ENCODE measurements at places on chromosomes 12 and 14.

- peak; percentile 83 for DNase-seq
Measured at GRCh38 chr12:47828976-47829482, 9.3 kb upstream of the HDAC7 start.

DNA sequence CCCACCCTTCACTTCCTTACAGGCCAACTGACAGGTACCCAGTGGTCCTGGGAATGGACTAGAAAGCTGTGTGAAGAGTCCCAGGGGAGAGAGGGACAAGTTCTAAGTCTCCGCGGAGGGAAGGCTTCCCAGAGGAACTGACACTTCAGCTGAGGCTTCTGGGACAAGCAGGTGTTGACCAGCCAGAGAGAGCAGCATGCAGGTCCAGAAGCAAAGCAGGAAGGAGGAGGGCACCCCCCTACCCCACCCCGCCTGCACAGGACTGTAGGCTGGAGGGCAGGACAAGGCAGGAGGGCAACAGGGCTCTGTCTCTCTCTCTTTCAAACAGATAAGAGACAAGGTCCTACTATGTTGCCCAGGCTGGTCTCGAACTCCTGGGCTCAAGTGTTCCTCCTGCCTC lies 58.2 kb upstream of the CORO1C start:
- DNase-seq: no peak

DNA sequence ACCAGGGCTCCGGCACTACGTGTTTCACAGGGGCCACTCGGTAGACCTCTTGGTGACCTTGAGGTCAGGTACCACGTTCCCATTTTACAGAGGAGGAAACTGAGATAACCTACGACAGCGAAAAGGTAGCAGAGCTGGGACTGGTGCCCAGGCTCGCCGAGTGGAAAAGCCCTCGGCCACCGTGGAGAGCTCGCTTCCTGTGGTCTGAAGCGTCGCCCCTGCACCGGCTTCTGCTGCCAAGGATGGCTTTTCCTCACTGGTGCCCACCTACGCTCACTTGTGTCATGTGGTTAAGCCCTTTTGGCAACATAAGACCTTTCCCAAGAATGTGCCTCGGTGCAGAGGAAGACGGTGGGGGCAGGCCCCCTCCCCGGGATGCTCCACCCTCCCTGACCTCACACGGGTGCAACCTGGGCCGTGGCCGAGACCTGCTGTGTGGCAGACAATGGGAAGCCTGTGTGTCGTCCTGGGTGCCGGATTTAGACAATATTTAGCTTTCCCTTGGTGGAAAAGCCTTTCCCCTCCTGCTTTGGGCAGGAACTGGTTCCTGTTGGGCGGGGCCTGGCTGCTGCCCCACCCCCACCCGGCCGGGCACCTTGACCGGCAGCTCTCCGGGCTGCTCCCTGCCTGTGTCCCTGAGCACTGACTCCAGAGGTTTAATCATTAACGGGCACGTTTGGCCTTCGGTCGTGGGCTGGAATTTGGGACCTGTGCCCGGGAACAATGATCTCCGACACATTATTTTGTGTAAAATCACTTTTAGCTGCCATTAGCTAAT lies 32.4 kb upstream of the PPP1R13B start:
- peak; percentile 69 for DNase-seq

DNA sequence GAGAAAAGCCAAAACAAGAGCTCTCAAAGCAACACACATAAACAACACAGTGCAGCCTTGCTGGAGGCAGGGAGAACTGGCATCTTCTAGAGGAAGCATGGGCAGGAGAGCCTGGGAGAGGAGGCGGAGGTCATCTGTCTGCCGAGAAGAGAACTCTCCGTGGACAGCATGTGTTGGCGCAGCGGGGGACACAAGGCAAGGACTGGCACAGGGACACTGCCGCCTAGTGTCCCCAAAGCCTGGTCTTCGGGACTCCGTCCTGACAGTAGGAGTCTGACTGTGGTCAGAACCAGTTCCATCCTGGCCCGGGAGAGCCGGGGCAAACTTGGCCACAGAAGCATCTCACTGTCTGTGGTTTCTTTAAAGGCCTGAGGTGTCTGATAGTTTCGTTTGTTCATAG lies 47.3 kb downstream of the KCNA1 start:
- DNase-seq: no peak

DNA sequence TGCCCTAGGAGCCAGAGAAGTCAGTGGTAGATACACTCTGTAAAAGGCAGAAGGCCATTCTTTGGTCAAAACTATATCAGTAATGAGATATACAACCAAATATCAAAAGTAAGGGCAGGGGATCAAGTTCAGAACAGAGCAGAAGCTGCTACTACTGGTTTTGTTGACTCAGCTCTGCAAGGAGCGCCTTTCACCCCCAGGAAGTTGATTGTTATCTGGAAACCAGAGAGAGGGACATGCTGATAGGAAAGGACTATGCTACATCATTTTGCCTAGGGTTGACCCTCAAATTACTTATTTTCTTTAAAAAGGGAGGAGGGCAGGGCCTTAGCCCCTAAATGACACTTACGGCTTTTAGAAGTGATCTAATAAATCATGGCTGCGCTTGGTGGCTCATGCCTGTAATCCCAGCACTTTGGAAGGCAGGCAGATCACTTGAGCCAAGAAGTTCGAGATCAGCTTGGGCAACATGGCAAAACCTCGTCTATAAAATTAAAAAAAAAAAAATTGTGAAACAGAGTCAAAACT lies 194.0 kb downstream of the KLHL28 start:
- no peak for DNase-seq

DNA sequence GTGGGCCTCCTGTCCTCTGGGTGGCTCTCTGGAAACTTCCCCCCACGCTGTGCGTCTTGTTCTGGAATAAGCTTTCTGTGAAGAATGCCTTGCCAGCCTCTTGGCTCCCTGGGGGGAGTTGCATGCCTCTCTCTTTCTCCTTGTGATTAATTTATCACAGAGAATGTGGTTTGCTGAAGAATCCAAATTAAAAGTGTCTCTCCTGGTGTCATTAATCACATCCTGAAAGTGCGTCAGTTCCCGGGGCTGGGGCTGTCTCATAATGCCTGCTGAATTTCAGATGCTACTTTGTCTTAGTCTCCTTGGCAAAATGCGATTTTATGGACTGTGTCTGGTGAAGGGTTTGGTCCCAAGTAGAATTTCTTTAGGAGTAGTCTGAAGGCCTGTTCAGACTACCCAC lies 787.7 kb upstream of the TMEM132C start:
- no peak for DNase-seq

- DNase-seq: no peak
Measured at GRCh38 chr12:45458238-45458637, 242.3 kb downstream of the ANO6 start.

GRCh38 chr12:27899151-27899661 lies 73.3 kb downstream of the PTHLH start:
- no peak for DNase-seq

DNA sequence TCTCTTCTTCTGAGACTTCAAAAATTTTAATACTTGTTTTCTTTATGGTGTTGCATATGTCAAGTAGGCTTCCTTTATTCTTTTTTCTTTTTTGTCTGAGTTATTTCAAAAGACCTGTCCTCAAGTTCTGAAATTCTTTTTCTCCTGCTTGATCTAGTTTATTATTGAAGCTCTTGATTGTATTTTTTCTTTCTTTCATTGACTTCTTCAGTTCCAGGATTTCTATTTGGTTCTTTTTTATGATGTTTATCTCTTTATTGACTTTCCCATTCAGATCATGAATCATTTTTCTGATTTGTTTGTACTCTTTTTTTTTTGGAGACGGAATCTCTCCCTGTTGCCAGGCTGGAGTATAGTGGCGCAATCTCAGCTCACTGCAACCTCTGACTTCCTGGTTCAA lies 34.1 kb downstream of the IFT43 start:
- DNase-seq: no peak

GRCh38 chr12:75354011-75354410 lies 19.5 kb downstream of the GLIPR1L1 start:
- no peak for DNase-seq

GRCh38 chr12:47302111-47302671 lies 222.4 kb upstream of the AMIGO2 start:
- no peak for DNase-seq

GRCh38 chr12:59780605-59781135 lies 184.8 kb downstream of the SLC16A7 start:
- DNase-seq: no peak

GRCh38 chr12:20040184-20040583 lies 328.2 kb upstream of the PDE3A start:
- no peak for DNase-seq

- DNase-seq: no peak
Measured at GRCh38 chr12:3602488-3602887, 111.5 kb downstream of the PRMT8 start.

- DNase-seq: no peak
Measured at GRCh38 chr14:102225386-102225785, 79.6 kb downstream of the MOK start.

DNA sequence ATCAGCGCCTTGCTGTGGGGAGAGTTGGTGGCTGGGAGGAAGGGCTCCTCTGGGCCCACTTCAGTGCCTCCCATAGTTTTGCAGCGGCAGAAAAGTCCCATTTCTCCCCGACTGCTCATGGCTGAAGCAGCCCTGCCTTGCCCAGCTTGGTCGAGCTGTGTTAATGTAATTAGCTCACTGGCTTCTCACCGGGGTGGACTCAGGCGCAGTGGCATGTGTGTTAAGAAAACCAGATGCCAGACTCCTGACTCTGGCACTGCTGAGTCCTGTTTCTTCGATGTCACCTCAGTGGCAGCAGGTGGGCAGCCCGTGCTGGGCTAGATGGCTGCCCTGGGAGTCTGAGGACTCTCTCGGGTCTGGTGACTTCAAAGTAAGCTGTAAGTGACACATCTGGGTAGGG lies 47.4 kb downstream of the CHST11 start:
- no peak for DNase-seq

DNA sequence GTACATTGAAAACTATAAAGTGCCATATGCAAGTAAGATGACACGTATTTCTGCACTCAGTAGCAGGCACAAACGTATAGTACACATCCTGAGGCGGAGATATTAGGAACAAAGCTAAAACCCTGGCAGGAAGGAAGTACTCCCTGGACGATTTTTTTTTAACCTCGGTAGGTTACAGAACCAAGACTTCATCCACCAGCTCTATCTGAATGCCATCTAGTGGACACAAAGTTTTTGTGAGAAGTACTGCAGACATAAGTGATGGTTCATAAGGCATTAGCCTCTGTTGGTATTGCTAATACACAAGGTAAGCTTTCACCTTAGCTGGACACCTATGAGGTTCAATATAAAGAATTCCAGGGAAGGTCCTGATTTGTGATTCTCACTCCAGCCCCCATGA lies 83.0 kb upstream of the CCDC196 start:
- DNase-seq: no peak

- no peak for DNase-seq
Measured at GRCh38 chr12:108839890-108840230, 17.5 kb downstream of the SSH1 start.

DNA sequence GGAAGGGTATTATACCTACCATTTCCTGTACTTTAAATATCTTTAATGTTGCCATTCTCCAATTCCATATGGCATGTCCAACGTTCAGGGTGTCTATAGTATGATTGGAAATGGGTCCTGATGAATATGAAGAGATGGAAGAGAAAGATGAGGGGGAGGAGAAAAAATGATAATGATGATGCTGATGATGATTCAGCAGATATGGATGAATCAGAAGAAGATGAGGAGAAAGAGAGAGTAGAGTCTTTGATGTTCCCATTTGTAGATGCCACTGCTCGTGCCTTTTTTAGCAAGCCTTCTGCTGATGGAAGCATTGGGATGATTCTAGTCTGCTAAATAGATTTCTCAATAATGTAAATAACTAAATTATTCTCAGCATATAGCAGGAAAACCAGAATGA lies 163.5 kb downstream of the PIK3C2G start:
- no peak for DNase-seq

GRCh38 chr12:122184517-122184916 lies 1.6 kb downstream of the LRRC43 start:
- no peak for DNase-seq

GRCh38 chr12:2323532-2324255 lies 270.9 kb downstream of the CACNA1C start:
- no peak for DNase-seq

GRCh38 chr14:95649230-95649629 lies 37.0 kb upstream of the TCL1B start:
- no peak for DNase-seq

DNA sequence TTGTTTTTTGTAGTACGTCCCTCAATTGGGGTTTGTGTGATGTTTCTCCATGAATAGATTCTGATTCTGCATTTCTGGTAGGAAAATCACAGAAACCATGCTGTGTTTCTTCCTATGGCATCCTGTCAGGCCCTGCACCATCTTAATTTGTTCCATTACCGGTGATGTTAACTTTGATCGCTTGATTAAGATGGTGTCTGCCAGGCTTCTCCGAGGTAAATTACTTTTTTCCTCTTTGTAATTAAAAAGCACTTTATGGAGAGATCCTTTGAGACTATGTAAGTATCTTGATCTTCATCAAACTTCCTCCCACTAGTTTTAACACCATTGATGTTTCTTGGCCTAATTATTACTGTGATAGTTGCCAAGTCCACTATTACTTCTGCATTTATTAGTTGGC lies 15.0 kb upstream of the KRT7 start:
- no peak for DNase-seq

- DNase-seq: no peak
Measured at GRCh38 chr12:123936956-123937706, 35.5 kb downstream of the CCDC92 start.

DNA sequence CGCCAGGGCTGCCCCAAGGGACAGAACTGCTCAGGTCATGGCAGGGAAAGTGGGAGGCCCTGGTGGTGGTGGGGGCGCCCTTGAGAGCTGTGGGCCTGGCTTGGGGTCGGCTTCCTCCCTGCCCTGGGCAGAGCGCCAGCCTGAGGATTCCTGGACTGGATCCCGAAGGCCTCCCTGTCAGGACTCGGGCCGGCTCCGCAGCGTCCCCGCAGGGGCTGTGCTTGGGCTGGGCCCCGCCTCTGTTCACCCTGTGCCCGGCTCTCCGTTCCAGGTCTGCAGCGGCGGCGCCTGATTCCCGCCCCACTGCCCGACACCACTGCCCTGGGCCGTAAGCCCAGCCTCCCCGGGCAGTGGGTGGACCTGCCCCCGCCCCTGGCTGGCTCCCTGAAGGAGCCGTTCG lies 39.9 kb downstream of the KIF26A start:
- no peak for DNase-seq

- no peak for DNase-seq
Measured at GRCh38 chr14:35254736-35255135, 37.4 kb upstream of the PSMA6 start.

- no peak for DNase-seq
Measured at GRCh38 chr12:57133013-57133569, 4.8 kb downstream of the LRP1 start.

DNA sequence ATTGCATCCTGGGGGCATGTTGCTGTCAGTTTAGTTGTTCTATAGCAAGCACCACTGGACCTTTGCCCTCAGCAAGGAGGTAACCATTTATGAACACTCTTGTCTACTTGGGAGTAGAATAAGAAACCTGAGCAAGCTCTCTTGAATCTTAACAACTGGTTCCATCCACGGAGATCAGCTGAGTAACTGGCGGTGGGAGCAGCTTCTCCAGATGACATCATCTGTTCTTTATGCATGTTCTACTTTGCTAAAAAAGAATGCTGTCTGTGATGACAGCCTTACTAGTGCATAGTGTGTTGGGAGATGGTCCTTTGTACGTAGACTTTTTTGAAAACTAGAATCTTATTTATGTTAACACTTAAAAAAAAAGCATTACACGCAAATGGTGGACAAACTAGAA lies 17.7 kb downstream of the SLC4A8 start:
- no peak for DNase-seq

GRCh38 chr12:77064896-77065360 lies 441 bp downstream of the E2F7 start:
- no peak for DNase-seq

Measured in H9 (cell line).